GM19239 (cell line): ENCODE measurements at places on chromosomes 3 and 15.

- no peak for DNase-seq
These were observed 98.3 kb upstream of the CBLB start for GRCh38 chr3:105967117-105967516.

GRCh38 chr15:22827125-22827524 is 11.3 kb upstream of the NIPA2 start:
- DNase-seq, result no peak

- DNase-seq, result no peak
These were observed 129.0 kb downstream of the SEMA6D start for GRCh38 chr15:47846128-47846868.

DNA sequence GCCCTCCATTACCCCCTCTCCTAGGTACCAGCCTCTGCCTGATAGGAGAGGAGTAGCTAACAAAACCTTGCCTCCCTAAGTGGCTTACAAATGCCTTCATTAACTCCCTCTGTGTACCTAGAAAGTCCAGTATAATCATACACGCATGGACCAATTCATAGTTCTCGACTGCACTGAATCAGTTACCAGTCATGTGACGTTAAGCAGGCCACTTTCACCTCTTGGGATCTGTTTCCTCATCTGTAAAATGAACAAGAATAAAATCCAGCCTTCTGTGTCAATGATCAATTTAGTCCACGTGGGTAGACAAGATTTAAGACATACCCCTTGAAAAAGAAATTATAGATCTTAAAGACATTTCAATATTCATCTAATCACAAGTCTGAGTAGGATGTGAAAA is 72.2 kb downstream of the TRIM69 start:
- DNase-seq, result no peak

DNA sequence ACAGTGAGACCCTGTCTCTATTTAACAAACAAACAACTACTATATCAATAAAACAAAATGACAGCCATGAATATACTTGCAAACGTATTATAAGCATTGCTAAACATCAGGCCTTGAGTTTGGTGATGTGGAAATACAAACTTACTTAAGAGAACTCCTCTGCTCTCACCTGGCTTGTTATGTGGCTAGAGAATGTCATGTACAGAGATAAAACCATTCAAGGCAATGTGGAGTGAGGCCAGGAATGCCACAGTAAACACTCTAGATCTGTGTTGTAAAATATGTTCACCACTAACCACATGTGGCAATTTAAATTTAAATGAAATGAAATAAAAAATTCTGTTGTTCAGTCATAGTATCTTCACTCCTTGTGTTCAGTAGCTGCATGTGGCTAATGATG is 22.7 kb upstream of the RARB start:
- DNase-seq, result no peak

- DNase-seq, result no peak
These were observed 42.9 kb upstream of the IREB2 start for GRCh38 chr15:78394981-78395616.

GRCh38 chr15:56653787-56654186 is 79.5 kb downstream of the ZNF280D start:
- DNase-seq, result no peak

GRCh38 chr15:75663931-75664421 is 16.3 kb downstream of the SNX33 start:
- DNase-seq, result no peak

GRCh38 chr3:184811034-184811433 is 932 bp upstream of the VPS8 start:
- DNase-seq, result no peak

- DNase-seq, result no peak
These were observed 38.9 kb downstream of the ANO10 start for GRCh38 chr3:43582866-43583265.

- DNase-seq, result no peak
These were observed 208.1 kb downstream of the SV2B start for GRCh38 chr15:91308199-91308598.

GRCh38 chr15:60829416-60829815 is 350.5 kb upstream of the ICE2 start:
- no peak for DNase-seq

DNA sequence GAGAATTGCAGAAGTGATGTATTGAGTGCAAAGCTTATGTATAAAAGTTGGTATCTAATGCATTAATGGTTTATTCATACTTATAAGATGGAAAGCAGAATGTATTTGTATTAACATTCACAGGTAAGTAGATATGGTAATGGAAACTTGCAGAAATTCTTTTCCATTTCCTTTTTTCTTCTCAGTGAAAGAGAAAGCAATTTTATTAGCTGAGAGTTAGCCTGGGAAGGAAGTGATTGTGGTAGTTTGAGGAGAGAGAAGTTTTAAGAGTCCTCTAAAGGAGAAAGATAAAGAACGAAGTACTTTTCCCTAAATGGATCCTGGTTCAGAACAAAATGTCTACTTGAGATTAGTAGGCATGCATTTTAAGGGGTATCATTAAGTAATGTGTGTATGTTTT is 60.1 kb upstream of the OSTN start:
- no peak for DNase-seq

- no peak for DNase-seq
These were observed 104.3 kb downstream of the CPN2 start for GRCh38 chr3:194246709-194247349.

- DNase-seq, result no peak
These were observed 13.3 kb downstream of the CHST13 start for GRCh38 chr3:126537116-126537729.

DNA sequence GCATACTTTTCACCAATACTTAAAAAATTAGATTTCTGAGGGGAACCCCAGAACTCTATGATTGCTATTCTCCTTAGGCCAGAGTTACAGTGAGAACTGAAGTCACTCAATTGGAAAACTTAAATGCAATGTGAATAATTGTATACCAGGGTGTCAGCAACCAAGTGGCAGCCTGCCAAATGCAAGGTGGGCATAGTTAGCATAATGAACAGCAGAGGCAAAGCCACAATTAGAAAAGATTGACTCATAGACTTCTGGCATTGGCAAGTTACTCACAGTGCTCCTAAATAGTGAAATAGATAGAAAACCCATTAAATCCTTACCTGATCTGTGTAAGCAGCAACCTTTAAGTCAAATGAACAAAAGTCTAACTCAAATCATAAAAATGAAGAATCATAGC is 94.9 kb downstream of the BCHE start:
- no peak for DNase-seq

DNA sequence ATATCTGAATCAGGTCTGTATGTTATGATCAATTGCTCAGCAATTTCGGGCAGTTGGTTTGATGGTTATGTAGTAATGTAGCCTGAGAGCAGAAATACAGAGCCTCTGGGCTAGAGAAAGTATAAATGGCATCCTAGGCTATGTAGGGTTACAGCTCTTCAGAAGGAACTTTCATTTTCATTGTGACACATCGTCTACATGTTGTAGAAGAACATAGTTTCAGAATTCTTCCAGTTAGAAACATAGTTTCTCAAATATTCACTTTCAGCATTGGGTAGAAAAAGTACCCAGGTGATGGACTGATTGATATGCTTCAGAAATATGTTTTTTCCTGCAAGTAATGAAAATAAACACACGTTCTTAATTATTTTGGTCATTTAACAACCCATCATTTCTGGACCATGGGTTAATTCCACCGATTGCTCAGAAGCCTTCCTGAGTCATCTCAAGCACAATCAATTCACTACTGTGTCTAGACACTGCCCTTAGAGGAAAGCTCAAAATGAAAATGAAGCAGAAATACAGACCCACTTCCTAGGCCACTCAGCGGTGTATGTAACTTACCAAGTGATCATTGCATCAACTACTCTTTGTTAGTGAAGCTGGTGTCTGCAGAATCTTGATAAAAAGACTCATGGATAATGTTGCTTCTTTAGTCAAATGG is 88.8 kb upstream of the TSEN2 start:
- peak; percentile 36 for DNase-seq

- no peak for DNase-seq
These were observed 1.7 kb upstream of the SLC25A38 start for GRCh38 chr3:39381432-39381831.

DNA sequence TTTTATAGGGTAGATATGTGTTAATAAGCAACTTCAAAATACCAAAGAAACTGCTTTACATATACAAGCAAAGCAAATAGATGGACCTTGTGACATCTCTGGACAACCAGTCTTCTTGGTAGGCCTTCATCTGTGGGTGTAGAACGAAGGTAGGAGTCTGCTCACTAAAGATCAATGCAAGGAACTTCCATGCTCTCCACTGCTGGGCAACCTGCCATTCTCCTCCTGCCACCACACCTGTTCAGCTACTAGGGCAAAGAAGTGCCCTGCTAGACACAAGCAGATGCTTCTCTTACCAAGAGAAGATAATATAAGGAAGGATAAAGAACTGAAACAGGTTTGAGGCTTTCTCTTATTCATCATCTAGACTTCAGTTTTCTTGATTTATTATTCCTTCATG is 12.6 kb downstream of the PPARG start:
- DNase-seq, result no peak

DNA sequence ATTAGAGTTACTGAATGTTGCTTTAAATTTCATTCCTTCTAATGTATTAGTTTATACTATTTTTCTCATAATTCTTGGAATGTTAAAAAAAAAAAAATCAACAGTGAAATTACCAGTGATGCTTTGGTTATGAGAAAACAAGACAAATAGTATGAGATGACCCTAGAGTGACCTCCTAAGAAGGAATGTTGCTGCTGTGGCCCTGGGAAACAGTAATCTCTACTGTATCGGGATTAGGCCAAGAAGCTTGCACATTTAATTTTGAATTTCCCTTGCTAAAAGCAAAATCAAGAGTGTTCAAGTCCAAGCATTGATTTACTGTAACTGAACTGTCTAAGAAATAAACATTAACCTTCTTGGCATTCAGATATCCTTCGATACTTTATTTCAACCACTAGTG is 18.1 kb downstream of the TOPBP1 start:
- no peak for DNase-seq

GRCh38 chr15:96460106-96460505 is 129.6 kb downstream of the NR2F2 start:
- no peak for DNase-seq
